Stimulated activated CD8-positive, alpha-beta memory T cell treated with anti-CD3 and anti-CD28 coated beads, Interleukin-15, amount 100 ng/mL, for 48 hours (primary cell): ENCODE measurements at places on chromosomes 3 and 15.

DNA sequence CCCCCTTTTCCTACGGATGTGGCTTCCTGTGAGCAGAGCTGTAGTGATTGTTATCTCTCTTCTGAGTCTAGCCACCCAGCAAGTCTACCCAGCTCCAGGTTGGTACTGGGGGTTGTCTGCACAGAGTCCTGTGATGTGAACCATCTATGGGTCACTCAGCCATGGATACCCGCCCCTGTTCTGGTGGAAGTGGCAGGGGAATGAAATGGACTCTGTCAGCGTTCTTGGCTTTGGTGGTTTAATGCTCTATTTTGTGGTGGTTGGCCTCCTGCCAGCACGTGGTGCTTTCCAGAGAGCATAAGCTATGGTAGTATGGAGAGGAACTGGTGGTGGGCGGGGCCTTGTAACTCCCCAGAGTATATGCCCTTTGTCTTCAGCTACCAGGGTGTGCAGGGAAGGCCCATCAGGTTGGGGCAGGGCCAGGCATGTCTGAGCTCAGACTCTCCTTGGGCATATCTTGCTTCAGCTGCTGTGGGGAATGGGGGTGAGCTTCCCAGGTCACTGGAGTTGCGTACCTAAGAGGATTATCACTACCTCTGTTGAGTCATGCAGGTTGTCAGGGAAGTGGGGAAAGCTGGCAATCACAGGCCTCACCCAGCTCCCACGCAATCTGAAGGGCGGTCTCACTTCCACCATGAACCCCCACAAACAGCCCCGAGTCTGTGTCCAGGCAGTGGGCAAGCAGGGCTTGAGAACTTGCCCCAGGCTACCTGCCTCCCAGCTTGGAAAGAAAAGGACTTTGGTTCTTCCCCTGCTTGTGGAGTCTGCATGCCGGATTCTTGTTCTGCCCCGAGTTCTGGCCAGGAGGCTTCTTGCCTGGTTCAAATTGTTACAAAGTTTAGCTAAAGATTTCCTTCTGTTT, 9.0 kb upstream of the ADGRG7 start:
- no peak for DNase-seq

DNA sequence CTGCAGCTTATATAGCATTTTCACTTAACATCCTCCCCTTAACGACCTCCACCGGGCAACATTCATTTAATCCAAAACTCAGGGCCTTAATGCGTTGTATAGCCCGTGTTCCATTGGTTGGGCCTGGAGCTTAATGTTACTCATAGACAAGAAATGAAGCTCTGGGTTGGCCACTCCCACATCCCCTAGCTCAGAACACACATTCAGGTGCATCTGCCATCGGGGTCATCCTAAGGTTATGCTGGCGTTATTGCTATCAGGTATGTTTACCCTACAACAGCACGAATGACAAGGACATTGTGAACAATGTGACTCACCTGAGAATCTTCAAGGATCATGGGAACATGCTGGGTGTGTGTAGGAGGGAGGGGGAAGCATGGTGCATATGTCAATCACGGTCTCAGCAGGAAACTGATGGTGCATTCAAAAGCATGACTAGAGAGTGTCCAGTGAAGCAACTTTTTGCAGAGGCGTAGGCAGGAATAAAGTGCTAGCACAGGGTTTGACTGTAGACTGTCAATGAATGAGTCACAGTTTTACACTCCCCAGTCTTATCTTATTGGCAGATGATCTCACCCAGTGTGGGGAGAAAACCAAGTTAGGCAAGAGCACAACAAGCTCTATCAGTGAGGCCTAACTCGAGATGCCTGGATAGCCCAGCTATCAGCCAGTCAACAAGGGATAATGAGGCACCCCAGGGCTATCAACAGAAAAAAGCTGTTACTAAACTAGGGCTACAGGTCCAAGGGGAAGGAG, 402.1 kb upstream of the MCTP2 start:
- DNase-seq, result no peak

DNA sequence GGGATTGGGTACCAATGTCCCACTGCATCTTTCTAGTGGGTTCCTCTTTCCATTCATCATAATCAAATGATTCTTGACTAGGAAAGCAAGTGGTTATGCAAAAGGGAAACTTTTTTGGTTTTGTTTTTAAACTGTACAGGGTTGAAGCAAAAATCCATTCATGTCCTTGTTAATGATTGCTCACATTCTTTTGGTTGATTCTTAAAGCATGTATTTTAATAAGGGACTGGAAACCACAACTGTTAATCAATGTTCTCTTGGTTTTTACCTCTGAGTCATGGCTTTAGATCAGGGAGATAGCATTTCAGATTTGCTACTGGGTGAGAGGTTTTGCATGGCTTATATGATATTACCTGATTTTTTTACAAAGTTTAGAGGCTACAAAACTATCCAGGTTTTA, 371.7 kb upstream of the RGMA start:
- no peak for DNase-seq

DNA sequence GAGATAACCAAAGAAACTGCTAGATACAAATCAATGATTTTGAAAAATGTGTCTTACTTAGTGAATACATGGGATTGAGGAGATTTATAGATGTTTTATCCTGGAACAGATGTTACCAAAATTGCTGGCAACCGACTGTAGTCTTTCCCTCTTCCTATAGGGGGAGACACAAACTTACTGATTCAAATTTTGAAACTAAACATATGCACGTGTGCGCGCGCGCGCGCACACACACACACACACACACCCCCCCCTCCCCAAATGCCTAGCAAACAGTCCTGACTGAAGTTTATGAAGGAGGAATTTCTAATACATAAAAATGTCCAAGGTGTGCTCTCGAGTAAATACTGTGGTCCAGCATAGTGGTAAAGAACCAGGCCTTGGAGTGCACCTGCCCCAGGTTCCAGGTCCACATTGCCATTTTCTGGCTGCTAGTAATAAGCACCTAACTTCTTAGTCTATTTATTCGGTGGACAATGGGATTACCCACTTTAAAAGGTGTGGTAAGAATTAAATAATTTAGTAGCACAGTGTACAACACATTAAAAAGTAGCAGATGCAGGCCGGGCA, 18.5 kb upstream of the C3orf62 start:
- DNase-seq, result peak; percentile 8

- no peak for DNase-seq
Observed at GRCh38 chr3:194760494-194761137, 74.9 kb downstream of the FAM43A start.

DNA sequence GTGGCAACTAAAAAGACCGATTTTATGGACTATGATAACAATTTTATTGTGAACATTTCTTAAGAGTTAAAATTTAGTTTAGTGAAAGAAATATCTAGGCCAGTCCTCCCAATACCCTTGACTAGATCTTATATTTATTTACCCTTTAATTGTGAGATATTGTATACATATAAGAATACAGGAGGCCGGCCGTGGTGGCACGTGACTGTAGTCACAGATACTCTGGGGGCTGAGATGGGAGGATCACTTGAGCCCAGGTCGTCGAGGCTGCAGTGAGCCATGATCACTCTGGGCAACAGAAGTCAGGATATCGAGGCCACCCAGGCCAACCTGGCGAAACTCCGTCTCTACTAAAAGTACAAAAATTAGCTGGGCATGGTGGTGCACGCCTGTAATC, 756 bp upstream of the RMDN3 start:
- DNase-seq, result no peak

- DNase-seq, result no peak
Observed at GRCh38 chr3:14726441-14726780, 51.5 kb downstream of the C3orf20 start.

DNA sequence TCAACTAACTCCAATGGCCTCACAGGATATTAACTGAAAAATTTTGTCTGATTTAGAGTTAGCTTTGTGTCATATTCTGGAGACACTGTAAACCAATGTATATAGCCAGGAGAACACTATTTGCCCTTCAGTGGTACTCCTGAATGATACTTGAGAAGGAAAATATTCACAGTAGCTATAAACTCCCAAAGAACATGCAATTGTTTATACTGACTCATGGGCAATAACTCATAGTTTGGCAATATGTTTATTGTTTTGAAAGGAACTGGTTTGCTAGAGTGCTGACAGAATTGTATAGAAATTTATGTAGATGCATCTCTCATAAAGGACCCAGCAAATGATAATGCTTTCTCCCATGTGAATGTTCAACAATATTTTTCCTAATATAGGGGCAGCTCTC, 537.6 kb downstream of the PLOD2 start:
- no peak for DNase-seq

- DNase-seq, result peak; percentile 41
Observed at GRCh38 chr15:34018021-34018645, 20.9 kb downstream of the AVEN start.

- no peak for DNase-seq
Observed at GRCh38 chr15:100199711-100200286, 142.0 kb downstream of the ADAMTS17 start.

GRCh38 chr3:160227419-160227818, 2.2 kb downstream of the C3orf80 start:
- no peak for DNase-seq

GRCh38 chr3:49026536-49026935, 2.7 kb downstream of the IMPDH2 start:
- DNase-seq, result no peak

GRCh38 chr15:75695220-75695619, 17.4 kb downstream of the CSPG4 start:
- DNase-seq, result no peak

DNA sequence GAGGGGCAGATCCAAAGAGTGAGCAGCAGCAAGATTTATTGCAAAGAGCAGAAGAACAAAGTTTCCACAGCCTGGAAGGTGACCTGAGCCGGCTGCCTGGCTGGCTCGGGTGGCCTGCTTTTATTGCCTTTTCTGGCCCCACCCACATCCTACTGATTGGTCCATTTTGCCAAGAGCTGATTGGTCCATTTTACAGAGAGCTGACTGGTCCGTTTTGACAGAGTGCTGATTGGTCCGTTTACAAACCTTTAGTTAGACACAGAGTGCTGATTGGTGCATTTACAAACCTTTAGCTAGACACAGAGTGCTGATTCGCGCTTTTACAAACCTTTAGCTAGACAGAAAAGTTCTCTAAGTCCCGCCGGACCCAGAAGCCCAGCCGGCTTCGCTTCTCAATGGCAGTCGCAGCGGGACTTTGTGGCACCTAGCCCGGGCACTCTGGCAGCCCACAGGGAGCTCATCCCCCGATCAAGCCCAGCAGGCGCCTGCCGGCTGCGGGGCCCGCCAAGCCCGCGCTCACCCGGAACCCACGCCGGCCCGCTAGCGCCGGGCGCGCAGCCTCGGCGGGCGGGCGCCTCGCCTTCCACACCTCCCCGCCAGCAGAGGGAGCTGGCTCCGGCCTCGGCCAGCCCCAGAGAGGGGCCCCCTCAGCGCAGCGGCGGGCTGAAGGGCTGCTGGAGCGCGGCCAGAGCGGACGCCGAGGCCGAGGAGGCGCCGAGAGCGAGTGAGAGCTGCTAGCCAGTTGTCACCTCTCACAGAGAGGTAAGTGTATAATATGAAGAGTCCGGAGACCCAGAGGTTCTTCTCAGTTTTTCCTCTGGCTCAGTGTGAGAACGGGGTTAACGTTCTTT, 339.2 kb downstream of the CHL1 start:
- no peak for DNase-seq

- DNase-seq, result no peak
Observed at GRCh38 chr3:17946619-17947018, 204.2 kb upstream of the TBC1D5 start.

GRCh38 chr15:66839506-66840112, 137.6 kb downstream of the SMAD6 start:
- no peak for DNase-seq

DNA sequence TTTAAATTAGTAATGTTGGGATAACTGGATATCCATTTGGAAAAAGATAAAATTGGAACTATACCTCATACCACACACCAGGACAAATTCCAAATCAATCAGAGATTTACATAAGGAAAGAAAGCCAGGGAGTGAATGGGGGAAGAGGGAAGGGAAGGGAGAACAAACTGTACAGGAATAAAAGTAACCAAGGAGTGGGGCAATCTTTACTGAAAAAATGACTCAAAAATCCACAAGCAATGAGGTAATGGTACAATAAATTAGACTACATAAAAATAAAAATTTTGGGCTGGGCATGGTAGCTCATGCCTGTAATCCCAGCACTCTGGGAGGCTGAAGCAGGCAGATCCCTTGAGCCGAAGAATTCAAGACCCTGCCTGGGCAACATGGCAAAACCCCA, 82.6 kb downstream of the MLH1 start:
- no peak for DNase-seq

DNA sequence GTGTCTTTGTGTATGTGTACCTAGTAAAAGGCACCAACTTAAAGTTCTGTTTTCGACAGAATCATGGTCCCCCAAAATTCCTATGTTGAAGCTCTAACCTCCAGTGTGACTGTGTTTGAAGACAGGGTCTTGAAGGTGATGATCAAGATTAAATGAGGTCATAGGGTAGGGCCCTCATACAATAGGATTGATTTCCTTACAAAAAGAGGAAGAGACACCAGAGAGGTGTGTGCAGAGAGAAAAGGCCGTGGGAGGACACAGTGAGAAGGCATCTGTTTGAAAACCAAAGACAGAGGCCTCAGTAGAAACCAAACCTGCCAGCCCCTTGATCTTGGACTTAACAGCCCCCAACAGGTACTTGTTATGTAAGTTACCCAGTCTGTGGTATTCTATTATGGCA, 52.0 kb upstream of the CORO2B start:
- no peak for DNase-seq

GRCh38 chr15:67782691-67782991, 42.7 kb upstream of the SKOR1 start:
- no peak for DNase-seq

DNA sequence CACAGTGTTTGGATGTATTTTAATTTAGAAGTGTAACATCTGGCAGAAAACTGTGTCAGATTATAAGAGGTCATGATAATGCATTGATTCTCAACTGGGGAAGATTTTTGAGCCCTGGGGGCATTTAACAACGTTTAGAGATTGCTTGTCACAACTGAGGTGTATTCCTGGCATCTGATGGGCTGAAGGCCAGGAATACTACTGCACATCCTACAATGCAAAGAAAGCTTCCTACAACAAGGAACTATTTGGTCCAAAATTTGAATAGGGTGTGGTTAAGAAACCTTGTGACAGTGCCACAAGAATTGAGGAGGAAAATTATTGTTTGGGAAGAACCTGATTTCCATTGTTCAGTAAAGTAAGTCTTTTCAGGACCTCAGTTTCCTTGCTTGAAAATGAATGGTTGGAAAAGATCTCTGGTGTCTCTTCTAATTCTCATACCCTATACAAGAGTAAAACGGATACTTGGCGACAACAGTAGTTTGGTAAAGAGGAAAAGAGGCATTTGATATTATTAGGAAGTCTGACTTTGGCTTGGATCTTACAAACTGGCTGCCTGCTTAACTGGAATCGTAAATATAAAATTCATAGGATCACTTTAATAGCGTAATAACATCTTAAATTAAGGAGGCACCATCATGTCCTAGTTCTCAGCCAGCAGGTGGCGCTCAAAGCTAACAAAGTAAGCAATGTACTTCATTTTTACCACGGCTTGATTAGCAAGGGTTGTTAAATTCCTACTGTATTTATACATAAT, 4.3 kb downstream of the DAZL start:
- peak; percentile 57 for DNase-seq

DNA sequence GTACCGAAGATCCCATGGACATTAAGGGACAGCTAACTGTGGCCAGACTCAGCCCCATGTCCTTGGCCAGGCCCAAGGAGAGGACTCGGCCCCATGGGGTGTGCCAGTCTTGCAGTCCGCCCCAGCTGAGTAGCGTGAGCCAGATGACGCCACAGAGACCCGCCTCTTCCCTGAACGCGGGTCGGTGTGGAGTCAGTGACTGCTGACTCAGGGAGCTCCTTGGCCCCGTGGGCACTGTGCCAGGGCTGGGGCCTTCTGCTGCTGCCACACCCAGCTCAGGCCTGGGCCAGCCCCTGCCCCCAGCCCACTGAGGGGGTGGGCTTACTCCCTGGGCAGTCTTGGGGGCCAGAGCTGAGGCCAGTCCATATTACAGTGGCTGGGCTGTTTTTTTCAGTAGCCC, 52.8 kb downstream of the PLXNA1 start:
- DNase-seq, result no peak
